ENCODE measurements at places on chromosomes 5 and 9. TPM values are rescaled to one million over a fixed set of nuclear protein-coding genes. Genes with fewer than 3 reads are reported as not detected.

Gene UBTD2
- 51.7 TPM for total RNA-seq

Gene MARCOL
- total RNA-seq = not detected

Gene EGFLAM
- total RNA-seq = 9.0 TPM

Gene PDCD1LG2
- total RNA-seq = not detected

Gene SLC45A2
- total RNA-seq = 1.4 TPM

Gene PCDHGC4
- total RNA-seq = 1.5 TPM

Gene RFESD
- 3.6 TPM for total RNA-seq

DNA sequence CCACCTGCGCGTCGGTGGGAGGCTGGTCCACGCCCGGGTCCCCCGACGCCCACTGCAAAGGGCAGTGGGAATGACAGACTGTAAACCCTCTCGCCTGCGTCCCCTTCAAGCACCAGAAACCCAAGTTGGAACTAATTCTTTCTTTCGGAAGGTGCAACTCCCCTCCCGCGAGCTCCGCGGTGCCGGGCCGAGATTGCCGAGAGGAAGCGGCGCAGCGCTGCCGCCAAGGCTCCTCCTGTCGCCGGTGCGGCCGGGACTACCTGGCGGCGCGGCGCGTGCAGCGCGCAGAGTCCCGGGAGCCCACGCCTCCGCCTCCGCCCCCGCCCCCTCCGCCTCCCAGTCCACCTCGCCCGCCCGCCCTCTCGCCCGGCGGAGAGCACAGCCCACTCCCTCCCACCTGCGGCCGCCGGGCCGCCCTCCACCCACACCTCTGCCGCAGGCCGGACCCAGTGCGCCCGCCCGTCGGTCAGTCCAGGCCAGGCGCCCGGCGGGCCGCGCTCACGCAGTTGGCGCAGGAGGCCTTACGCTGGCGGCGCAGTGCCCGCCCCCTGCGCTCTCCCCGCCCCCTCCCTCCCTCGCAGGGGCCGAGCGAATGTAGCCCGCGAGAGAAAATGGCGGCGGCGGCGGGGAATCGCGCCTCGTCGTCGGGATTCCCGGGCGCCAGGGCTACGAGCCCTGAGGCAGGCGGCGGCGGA is at the start of gene MAP3K1:
MAP3K1 (plus strand) TSS at position 587 of the 695 bp plus-strand sequence; CDS start at position 612, 25 bp downstream.
- no peaks in the 10 kb centered on the region for H3K27me3 ChIP-seq
- DNase-seq = peak; percentile 94
- H3K36me3 ChIP-seq = no peaks in the 10 kb centered on the region

DNA sequence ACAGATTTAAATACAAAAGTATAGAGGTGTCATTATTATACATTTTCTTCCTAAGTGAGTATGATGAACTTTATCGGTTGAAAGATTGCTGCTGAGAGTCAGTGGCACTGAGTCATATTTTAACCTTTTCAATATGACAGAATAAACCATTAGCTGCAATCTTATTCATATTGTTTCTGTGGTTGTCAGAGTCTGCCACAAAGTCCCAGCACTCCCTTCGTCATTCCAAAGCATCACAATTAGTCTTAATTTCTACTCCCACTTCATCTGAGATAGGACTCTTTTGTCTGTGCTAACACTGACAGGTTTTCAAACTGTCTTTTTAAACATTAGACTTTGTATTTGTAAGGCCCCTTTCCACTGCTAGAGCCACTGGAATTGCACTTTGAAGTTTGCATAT is 656.9 kb downstream of the MTRR start:
- H3K4me3 ChIP-seq = no peak overlapping the region
- H3K36me3 ChIP-seq = no peaks in the 10 kb centered on the region
- no peaks in the 10 kb centered on the region for H3K4me1 ChIP-seq

DNA sequence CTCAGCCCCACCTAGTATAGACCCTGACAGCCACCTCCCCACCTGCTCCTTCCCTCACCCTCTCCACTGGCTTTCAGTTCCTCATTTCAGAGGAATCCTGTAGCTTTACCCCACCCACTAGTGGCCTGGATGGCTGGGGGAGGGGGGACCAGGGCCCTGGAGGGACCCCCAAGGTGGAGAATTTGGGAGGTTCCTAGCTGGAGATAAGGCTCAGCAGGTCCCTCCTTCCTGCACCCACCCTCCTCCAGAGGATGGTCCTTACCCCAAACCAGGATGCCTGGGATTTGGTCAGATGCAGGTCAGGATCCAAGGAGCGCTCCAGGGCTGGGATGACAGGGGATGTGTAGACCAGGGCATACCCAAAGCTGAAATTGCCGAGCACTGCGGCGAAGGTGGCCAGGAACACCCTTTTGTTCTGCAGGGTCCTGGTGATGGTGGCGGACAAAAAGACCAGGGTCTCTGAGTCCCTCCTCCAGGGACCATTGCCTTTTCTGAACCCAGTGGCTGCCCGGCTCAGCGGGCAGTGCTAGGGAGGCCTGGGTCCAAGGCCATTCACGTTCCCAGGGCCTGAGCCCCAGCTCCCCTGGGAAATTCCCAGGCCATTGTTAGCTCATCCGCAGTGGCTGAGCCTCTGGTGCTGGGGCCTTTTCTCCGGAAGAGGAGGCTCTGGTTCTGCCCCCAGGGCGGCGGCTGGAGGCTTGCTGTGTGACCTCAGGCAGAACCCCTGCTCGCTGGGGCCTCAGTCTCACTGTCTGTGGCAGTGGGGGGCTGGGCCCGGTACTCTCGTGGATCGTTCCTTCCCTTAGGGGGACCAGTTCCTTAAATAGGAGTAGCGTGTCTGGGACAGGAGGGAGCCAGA is 678 bp downstream of the SLC2A6 start:
- no peak overlapping the region for H3K27ac ChIP-seq
- peaks cover 7% of the 10 kb centered on the region for H3K4me1 ChIP-seq
- peak; percentile 58 for DNase-seq
- peak overlapping the region; percentile 64 for H3K4me3 ChIP-seq
- no peaks in the 10 kb centered on the region for H3K36me3 ChIP-seq
- H3K27me3 ChIP-seq = peaks cover 4% of the 10 kb centered on the region

- no peak overlapping the region for H3K27ac ChIP-seq
- no peaks in the 10 kb centered on the region for H3K36me3 ChIP-seq
- H3K4me3 ChIP-seq = no peak overlapping the region
- no peaks in the 10 kb centered on the region for H3K4me1 ChIP-seq
- no peaks in the 10 kb centered on the region for H3K27me3 ChIP-seq
- DNase-seq = no peak
Measured at GRCh38 chr9:5518171-5518936, 8.0 kb downstream of the PDCD1LG2 start.

DNA sequence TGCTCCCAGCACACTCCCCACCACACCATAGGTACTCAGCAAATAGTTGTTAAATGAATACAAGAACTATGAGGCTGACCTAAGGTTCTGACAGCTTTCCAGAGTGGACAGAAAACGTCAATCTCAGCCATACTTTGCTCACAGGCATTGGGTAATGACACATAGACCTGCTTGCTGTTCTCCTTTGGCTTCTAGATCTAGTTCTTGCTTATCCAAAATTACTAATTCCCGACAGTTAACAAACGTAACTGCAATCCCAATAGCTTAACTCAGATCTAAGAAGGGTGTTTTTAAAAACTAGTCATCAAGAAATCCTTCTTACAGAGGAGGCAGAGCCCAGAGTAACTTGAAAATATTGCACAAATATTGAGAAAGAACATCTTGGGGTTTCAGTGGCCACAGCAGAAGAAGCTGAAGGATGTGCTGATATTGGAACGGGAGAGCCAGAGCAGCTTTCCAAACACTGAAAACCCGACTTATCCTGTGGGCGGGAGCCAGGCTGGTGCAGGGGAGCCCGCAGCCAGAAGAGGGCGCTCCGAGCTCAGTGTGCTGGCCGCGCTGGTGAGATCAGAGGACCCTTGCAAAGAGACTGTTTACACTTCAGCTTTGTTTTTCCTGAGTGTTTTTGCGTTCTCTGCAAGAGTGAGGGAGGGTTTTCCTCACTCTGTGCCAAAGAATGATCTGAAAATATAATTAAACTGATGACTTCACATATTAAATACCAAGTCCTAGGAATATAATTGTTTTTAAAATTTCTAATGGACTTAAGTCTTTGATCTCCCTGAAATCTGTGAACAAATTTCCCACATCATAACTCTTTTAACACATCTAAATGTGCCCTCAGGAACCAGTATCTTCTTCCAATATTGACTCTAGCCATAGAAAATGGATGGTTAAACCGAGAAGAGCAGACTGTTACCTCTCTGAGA is 30.3 kb downstream of the FGF1 start:
- no peaks in the 10 kb centered on the region for H3K27me3 ChIP-seq
- no peak overlapping the region for H3K4me3 ChIP-seq
- H3K27ac ChIP-seq = no peak overlapping the region
- DNase-seq = peak; percentile 89

DNA sequence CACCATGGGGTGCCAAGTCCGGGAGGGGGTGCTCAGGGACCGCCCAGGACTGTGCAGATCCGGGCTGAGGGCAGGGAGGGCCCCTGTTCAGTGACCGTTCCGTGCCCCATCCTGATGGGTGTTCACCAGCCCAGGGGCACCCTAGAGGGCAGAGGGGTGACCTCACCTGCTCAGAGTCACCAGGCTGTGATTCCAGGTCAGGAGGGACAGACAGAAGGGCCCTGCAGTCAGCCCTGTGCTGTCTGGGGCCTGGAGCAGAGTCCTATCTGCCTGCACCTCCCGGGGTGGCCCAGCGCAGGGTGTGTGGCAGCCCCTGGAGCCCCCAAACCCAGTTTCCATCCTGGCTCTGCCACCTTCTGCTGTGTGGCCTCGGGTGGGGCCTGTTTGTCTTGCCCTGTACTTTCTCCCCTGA is 241.9 kb downstream of the PBX3 start:
- no peak overlapping the region for H3K27ac ChIP-seq
- no peak for DNase-seq
- H3K36me3 ChIP-seq = no peaks in the 10 kb centered on the region
- no peak overlapping the region for H3K4me3 ChIP-seq
- H3K27me3 ChIP-seq = no peaks in the 10 kb centered on the region

DNA sequence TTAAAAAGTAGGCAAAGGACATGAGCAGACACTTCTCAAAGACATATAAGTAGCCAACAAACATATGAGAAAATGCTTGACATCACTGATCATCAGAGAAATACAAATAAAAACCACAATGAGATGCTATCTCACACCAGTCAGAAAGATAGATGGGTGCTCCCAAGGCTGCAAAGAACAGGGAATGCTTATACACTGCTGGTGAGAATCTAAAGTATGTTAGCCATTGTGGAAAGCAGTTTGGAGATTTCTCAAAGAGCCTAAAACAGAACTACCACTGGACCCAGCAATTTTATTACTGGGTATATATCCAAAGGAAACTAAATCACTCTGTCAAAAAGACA is 154.2 kb downstream of the NDUFS4 start:
- H3K4me1 ChIP-seq = no peaks in the 10 kb centered on the region
- H3K27me3 ChIP-seq = no peaks in the 10 kb centered on the region
- H3K27ac ChIP-seq = no peak overlapping the region

DNA sequence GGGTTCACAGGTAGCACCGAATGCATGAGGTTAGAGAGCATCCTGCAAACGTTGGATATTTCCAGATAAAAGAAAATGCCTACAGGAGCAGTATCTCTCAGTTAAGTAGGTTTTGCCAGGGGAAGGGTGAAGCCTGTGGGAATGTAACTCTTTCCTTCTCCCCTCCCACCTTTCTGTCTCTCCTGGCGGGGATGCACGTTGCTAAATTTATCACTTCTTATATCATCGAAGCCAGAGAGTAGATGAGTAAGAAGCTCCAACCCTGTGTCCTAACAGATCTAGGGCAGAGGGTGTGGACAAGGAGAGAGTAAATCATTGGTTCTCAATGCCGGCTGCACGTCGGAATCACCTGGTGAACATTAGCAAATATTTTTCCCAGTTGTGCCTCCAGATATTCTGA is 457.5 kb downstream of the ENC1 start:
- no peak overlapping the region for H3K27ac ChIP-seq
- H3K36me3 ChIP-seq = no peaks in the 10 kb centered on the region
- H3K27me3 ChIP-seq = no peaks in the 10 kb centered on the region
- no peak for DNase-seq
- no peak overlapping the region for H3K4me3 ChIP-seq
